ENCODE measurements at places on chromosomes 1 and 21.

GRCh38 chr1:44263568-44264450, 50.5 kb downstream of the DMAP1 start:
- DNase-seq: no peak

DNA sequence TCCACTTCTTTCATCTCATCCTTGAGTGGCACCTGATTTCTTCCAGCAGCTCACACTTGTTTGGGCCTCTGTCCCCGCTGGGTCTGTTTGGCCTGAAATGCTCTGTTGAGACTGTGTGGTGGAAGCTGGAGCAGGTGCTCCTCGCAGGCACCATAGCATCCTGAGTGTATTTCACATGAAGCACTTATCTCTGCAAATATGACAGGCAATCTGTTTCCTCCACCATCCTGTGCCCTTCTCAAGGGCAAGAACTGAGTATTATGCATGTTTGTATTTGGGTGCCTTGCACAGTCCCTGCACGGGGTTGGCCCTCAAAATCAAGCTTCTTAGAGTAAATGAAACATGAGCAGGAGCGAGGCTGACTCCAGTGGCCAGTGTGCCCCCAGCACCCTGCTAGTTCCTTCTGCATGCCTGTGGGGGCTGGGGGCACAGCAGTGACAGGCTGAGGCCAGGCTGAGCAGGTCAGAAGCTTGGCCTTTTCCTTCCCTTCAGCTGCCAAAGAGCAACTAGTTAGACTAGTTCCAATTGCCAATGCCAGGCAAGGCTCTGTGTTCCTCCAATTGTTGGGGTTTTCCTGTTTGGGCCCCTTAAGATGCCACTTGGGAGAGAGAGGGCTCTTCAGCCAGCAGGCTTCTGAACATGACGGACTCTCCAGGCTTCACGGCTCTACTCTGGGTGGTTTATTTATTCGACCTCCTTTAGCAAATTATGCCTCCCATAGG, 129.6 kb upstream of the ATP1A1 start:
- no peak for DNase-seq

- no peak for DNase-seq
These were observed 1095.0 kb upstream of the B3GALT2 start for GRCh38 chr1:194281376-194281775.

DNA sequence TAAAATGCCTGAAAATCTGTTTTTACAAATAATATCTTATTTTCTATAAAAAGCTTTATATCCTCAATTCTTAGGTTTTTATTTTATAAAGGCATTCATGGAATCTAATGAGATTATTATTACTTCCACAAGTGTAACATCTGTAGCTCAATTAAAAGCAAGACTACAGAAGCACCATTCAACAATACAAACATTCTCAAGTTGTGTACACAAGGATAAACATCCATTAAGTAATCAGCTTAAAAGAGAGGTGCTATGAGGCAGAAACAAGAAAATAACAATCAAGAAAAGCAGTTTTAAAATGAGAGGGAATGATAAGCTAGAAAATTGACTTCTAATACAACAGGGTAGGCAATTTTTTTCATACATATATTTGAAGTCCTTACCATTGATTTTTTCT, 326.1 kb downstream of the MRPL39 start:
- DNase-seq: no peak

GRCh38 chr21:28579986-28580550, 412.6 kb downstream of the LTN1 start:
- DNase-seq: no peak

DNA sequence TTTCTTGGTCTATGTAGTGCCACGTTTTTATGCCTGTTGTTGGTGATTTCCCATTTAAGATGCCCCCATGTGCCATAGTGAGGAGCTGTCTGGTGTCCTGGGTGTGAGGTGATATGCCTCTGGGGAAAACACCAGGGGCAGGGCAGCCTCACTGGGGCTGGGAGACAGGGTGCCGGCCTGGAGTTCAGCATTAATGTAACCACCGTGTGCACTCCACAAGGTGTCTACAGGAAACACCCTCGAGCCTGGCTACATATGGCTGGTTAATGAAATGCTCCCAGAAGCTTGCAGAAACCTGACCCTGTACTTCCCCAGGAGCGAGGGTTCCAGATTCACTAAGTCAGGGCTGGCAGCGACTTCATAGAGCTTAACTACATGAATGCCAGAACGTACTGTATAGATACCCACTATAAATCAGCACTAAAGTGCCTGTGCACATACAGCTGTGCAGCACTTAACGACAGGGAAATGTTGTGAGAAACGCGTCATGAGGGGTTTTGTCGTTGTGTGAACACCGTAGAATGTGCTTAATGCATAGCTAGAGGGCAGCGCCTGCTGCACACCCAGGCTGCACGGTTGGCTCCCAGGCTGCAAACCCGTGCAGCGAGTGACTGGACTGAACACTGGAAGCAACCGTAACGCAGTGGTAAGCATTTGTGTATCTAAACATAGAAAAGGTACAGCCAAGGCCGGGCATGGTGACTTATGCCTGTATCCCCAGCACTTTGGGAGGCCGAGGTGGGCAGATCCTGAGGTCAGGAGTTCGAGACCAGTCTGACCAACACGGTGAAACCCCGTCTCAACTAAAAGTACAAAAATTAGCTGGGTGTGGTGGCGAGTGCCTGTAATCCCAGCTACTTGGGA, 10.4 kb downstream of the TFF2 start:
- no peak for DNase-seq

GRCh38 chr1:170097449-170097948, 23.0 kb upstream of the KIFAP3 start:
- DNase-seq: no peak

DNA sequence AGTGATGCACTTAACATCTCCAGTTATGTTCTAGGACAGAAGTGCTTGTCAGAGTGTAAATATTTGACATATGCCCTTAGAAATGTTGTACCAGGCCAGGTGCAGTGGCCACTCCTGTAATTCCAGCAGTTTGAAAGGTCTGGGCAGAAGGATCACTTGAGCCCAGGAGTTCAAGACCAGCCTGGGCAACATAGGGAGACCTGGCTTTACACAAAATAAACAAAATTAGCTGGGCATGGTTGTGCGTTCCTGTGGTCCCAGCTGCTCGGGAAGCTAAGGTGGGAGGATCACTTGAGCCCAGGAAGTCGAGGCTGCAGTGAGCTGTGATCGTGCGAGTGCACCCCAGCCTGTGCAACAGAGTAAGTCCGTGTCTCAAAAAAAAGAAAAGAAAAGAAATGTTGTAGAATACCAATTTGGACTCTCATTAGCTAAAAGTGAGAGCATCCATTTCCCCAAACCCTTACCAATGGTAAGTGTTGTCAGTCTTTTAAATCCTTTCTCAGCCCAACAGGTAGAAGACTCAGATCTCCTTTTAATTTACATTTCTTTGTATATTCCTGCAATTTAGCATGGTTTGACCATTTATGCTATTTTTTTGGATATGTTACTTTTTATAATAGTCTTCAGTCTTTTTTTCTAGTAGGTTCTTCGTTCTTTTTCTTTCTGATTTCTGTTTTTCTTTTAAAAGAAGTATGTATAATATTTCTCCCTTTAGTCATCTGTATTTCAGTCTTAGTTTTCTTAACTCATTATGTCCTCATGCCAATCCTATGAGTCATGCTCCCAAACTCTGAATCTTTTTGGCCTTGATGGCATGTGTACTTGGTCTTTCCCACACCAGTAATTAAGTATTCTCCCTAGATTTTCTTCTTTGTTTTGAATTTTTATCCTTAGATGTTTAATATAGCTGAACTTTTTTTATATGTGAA, 74.4 kb downstream of the CAMTA1 start:
- DNase-seq: peak; percentile 84

GRCh38 chr1:226690460-226690982, 48.6 kb downstream of the ITPKB start:
- DNase-seq: no peak

DNA sequence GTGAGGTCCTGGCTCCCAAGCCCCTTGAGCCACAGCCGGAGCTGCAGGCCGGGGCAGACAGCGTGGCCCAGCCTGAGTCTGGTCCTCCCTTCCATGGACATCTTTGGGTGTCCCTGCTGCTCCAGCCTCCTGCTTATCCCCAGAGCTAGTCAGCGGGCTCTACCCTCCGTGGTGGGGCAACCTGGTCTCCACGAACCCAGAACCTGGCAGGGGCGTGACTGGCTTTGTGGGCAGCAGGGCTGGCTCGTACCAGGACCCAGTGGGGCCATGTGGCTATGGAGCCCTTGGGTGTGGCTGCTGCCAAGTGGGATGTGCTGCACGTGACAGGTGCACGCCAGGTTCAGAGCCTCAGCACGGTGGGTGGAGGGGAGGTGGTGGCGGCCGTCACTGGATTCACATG, 18.3 kb downstream of the CFAP410 start:
- DNase-seq: no peak

DNA sequence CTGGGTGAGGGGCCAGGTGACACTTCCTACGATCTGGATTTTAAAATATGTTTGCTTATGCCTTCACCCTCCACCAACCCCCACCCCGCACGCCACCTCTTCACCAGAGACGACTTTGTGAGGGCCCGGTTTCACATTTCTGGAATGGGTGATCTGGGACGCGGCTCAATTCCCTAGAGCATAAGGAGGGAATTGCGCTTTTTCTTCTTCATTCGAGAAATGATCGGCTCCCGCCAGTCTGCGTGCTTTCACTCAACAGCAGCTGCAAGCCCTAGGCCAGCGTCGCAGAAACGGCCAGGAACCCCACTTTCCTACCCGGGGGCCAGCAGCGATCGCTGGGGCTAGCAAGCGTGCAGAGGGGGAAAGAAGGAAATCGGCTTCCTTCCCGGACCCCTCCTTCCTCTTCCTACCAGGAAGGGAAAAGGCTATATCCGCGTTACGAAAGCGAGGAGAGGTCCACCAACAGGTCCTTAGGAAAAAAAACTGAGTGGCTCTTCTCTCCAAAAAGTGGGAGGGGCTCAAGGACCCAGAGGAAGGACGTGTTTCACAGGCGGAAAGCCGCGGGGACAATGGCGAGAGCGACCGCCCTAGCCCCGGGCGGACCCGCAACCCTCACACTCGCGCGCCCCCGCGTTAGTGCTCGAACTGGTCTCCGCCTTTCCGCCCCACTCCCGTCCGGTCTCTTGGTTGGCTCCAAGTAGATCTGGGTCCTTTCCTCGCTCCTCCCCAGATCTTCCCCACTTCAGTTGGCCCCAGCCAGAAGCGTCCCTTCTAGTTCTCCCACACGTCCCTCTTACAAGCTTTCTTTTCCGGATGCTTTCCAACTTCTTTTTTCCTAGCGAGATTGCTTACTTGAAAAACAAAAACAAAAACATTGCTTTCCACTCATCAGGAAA, 1.1 kb upstream of the ADAMTS1 start:
- peak; percentile 80 for DNase-seq

DNA sequence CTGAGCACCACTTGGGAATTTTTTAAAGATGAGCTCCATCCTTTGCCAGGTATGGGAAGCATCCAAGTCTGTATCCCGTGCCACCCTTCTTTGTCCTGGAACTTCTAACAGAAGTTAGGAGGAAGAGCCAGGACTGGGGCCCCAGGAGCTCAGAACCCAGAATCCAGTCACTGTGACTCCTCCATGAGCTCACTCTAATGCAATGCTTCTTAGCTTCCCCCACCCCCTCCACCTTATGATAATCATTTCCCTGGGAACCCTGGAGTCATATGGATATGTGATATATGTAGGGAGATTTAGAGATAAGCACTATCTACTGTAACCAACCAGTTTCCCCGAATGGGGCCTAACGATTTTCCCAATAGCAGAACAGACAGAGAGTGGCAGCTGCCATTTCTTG, 758 bp upstream of the SPRR5 start:
- no peak for DNase-seq

- peak; percentile 33 for DNase-seq
These were observed 280.7 kb downstream of the LMX1A start for GRCh38 chr1:165075725-165076370.

DNA sequence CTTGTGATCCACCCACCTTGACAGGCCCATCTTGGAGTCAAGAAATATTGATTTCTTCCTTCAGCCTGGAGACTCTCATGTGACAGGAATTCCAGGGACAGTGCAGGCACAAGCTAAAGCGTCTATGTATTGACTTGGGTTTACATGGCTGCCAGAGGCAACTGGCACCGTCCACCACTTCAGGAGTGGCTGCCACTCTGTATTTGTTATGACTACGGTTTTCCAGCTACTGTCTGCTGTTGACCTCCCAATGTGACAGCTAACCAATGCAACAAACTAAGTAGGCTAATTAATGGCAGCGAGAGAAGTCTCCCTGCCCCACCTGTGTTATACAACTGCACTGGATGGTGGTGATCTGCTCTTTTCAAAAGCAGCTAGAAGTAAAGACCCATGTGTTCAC, 56.9 kb downstream of the CD58 start:
- no peak for DNase-seq

GRCh38 chr1:71823708-71824305, 458.5 kb downstream of the NEGR1 start:
- no peak for DNase-seq

DNA sequence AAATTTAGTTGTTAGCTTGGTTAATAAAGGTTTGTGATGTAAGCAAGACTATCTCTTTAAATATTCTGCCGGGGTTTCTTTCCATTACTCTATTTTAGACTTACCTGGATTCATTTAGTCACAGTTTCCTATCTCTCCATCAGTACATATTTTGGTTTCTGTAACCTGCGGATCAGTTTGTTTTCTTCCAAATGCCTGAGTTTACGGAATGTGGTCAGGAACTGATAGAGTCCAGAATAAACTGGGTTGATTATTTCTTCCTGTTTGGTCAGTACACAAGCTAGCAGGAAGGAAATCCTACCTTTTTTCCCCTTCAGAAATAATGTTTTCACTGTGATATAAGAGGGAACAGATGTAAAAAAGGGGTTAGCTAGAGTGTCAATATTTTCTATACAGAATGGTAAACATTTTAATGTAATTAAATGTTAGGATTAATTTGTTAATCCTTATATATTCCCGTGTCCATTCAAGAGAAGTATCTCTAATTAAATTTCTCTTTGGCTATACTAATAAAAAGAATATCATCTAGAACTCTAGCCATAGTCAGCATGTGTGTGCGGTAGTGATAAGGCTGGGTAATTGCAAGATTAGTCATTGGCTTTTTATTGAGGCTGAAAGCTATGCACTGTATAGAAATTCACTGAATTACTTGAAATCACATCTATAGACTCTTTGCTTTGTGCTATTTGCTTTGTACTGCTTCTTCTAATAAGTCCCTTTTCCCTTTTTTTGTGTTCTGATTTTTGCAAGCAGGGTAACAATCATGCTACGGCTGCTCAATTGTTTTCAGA, 144.7 kb upstream of the ADGRL4 start:
- DNase-seq: no peak

- DNase-seq: no peak
These were observed 584.9 kb upstream of the PBX1 start for GRCh38 chr1:163974120-163974519.

DNA sequence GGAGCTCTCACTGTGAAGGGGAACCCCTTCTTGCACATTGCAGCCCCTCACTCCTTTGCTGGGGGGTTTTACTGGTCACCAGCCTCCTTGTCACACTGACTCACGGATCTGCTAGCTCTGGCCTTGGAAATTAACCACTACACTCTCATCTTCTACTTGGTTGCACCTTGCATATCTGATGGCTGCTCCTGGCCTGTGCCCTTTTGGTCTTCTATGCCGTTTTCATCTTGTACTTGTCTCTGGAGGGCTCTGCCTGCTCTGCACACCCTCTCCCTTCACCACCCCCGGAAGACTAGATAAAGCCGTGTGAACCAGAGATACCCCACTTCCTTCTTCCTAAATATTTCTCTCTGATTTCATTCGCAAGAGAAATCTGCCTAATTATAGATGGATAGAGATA, 44.6 kb downstream of the CD247 start:
- no peak for DNase-seq

All from ACHN (cell line).